Kidney epithelial cell (primary cell): ENCODE measurements at places on chromosomes 12 and 14. TPM values are rescaled to one million over a fixed set of nuclear protein-coding genes. Genes with fewer than 3 reads are reported as not detected.

Gene SOAT2
- 0.07 TPM in 1 of 2 replicates, not detected in the other for total RNA-seq

Gene PRB2
- not detected in 2 replicates for total RNA-seq

Gene KNTC1
- total RNA-seq, result 12.4 and 16.2 TPM in 2 replicates

Gene KRT2
- total RNA-seq, result not detected in 2 replicates

Gene CLEC2A
- not detected in 2 replicates for total RNA-seq

Gene CD63
- total RNA-seq, result 1,013 and 1,149 TPM in 2 replicates

Gene MYF6
- total RNA-seq, result not detected in 2 replicates

Gene ARHGEF25
- total RNA-seq, result 2.3 and 2.4 TPM in 2 replicates

Gene GPR162
- 0.21 and 0.75 TPM in 2 replicates for total RNA-seq
